Purkinje cell (primary cell): ENCODE measurements at places on chromosomes 11 and 22. TPM values are rescaled to one million over a fixed set of nuclear protein-coding genes. Genes with fewer than 3 reads are reported as not detected.

GGTLC3 gene
- polyA plus RNA-seq, result 0.32 TPM in 1 of 2 replicates, not detected in the other

CDC42EP1 gene
- 0.28 TPM in 1 of 2 replicates, not detected in the other for polyA plus RNA-seq

CERK gene
- 52.3 and 63.6 TPM in 2 replicates for polyA plus RNA-seq

USP2 gene
- polyA plus RNA-seq, result 7.3 and 11.7 TPM in 2 replicates

UBQLNL gene
- polyA plus RNA-seq, result not detected in 2 replicates
